ENCODE measurements at places on chromosomes 4 and X.

GRCh38 chr4:151486168-151486567, 77.2 kb downstream of the FHIP1A start:
- DNase-seq, result no peak

GRCh38 chr4:101162990-101163380, 184.3 kb downstream of the PPP3CA start:
- DNase-seq, result no peak

GRCh38 chrX:7996414-7996813, 69.2 kb upstream of the PNPLA4 start:
- DNase-seq, result no peak

GRCh38 chr4:124873361-124874171, 161.0 kb upstream of the ANKRD50 start:
- DNase-seq, result no peak

DNA sequence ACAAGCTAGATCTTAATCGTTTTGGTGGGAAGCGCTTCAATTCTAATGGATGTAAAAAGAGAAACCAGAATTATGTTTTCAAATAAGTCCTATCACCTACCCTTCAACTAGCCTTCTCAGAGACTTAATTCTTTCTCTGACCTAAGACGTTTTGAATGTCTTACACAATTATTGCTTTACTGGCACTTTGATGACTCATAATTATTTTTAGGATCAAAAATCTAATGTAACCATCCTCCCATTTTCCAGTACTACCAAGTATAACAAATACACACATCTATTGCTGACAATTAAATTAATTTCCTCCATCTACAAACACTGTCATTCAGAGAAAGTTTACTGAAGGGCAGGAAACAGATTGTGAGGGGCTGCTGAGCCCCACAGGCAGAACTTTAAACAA, 108.6 kb downstream of the PPP3CA start:
- no peak for DNase-seq

DNA sequence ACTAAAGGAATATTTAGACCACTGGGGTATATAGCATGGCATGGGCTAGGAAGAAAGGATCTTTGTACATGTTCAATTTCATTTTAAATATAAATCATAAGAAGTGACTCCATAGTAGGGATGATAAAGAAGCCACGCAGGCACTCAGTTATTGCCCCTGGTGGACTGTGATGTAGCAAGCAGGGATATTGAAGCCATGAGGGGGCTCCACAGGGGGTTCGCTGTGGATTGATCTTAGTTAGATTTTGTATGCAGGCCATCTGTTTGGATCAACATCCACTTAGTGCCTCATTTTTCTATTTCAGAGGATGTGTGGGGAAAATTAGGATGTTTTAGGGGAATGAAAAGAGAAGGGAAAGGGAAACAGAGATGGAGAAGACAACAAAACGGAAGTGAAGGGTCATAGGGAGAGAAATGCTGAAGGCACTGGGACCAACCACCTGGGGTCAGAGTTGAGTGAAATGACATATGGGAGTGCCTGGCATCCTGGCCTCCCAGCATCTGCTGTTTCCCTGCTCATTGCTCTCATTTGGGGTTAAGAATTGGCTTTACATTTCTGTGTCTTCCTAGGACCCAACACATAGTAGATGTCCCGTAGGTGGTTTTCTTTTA, 11.2 kb upstream of the FREM3 start:
- DNase-seq, result no peak

DNA sequence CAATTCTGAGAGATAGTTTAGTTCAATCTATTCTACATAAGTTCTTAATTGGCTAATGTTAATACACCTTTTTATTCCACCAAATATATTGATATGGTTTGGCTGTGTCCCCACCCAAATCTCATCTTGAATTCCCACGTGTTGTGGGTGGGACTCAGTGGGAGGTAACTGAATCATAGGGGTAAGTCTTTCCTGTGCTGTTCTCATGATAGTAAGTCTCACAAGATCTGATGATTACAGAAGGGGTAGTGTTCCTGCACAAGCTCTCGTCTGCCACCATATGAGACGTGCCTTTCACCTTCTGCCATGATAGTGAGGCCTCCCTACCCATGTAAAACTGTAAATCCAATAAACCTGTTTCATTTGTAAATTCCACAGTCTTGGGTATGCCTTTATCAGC, 11.3 kb downstream of the PPA2 start:
- DNase-seq, result no peak

DNA sequence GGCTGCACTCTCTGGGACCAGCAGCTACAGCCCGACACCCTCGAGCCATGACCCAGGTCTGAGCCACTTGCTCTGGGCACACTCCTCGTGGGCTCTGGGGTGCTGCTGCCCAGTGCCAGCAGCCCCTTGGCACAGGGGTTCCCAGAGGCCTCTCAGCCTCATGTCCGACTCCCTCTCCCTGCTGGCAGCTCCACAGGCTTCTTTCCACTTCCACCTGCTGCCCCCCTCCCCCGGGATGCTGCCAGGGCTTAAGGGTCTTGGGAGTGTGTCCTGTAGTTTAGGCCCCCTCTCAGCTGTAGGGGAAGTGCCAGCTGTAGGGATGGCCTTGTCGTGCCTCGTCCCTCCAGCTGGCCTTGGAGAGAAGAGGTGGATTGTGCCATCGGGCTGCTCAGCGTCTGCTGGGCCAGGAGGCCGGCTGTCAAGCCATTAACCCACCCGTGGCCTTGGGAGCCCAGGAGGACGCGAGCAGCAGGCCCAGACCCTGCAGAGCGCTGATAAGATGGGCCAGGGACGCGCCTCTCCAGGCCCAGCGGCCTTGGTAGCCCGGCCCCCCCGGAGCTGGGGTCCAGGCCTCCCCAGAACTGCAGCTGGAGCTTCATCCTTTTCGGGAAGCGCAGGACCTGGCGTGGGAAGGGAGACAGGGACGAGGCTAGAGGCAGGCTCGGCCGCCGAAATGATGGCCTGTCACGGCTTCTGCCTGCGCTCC, 1.0 kb upstream of the USP27X start:
- DNase-seq, result peak; percentile 46

GRCh38 chr4:99855678-99856077, 38.5 kb downstream of the LAMTOR3 start:
- no peak for DNase-seq

DNA sequence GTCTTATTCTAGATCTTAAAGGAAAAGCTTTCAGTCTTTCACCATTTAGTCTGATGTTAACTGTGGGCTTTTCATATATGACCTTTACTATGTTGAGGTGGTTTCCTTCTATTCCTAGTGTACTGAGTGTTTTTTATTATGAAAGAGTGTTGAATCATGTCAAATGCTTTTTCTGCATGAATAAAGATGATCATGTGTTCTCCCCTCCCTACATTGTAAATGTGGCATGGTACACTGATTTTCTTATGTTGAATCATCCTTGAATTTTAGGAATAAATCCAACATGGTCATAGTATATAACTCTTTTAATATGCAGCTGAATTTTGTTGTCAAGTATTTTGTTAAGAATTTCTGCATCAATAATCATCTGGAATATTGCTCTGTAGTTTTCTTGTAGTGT, 4.3 kb downstream of the CLGN start:
- DNase-seq, result no peak

- DNase-seq, result no peak
Measured at GRCh38 chr4:156322592-156322991, 368.9 kb upstream of the CTSO start.

GRCh38 chr4:89245459-89245858, 62.1 kb downstream of the GPRIN3 start:
- DNase-seq, result no peak

DNA sequence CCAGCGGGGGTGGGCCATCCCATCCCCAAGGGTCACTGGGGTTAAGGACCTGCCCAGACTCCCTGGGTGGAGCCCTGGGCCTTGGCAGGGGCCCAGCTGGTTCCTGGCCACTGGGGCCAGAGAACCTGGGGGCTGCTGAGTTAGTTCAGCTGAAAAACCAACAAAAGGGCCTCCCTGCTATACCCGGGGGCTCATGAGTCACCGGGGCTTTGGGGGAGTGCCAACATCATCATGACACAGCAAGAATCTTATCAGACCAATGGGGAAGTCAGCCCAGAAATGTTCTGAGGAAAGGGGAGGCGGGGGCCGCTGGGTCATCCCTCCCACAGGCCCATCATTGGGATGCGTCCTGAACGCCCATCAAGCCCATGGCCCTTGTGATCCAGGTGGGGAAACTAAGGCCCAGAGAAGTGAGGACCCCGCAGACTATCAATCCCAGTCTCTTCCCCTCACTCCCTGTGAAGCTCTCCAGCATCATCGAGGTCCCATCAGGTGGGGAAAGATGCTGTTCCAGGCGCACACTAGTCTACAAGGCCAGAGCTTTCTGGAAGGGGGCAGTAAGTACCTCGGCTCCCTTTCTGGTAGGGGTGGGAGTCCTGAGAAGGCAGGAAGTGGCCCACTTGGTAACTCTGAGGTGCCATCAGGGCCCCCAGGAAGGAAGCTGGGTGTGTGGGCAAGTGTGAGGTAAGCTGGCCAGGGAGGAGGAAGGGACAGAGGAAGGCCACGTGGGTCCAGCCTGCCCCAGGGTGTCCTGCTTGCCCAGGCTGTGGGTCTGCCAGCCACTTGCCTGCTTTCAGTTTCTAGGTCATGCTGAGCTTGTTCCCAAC, 4.5 kb downstream of the G6PD start:
- DNase-seq, result no peak

DNA sequence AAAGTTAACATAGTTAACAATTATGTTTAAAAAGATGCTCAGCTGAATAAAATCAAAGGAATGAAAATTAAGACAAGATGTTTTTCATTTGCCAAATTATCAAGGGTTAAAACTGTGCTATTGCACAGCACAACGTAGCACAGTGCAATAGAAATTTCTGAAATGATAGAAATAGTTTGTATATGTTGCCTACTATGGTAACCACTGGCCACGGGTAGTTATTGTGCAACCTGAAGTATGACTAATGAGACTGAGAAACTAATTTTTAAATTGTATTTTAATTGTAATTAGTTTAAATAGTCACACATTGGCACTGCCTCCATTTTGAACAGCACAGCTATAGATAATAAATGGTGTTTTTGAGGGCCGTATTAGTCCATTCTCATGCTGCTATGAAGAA, 343.1 kb upstream of the FAM241A start:
- DNase-seq, result no peak

GRCh38 chr4:1011022-1011665, at the start of gene FGFRL1:
FGFRL1 (plus strand) TSS chr4:1011626; CDS start chr4:1012486, 860 bp downstream.
- peak; percentile 93 for DNase-seq

GRCh38 chr4:6402566-6403399, 69.6 kb downstream of the PPP2R2C start:
- DNase-seq, result no peak

DNA sequence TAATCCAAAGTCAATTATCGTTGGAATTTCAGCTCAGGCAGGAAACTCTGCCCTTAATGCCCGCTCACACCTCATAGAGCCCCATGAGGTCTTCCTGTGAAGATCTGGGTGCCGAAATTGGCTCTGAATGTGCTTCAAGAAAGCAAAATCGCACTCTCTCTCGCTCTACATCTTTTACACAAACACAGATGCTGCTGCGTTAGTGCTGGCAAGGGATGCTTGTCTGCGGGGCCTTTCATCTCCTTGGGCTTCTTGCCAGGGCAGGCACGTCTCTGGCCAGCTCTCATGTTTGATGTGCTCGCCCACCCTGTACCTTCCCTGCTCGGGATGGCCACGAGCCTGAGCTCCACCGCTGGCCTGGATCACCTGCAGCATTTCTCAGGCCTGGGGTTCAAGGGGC, 66.5 kb downstream of the CLCN4 start:
- DNase-seq, result no peak

DNA sequence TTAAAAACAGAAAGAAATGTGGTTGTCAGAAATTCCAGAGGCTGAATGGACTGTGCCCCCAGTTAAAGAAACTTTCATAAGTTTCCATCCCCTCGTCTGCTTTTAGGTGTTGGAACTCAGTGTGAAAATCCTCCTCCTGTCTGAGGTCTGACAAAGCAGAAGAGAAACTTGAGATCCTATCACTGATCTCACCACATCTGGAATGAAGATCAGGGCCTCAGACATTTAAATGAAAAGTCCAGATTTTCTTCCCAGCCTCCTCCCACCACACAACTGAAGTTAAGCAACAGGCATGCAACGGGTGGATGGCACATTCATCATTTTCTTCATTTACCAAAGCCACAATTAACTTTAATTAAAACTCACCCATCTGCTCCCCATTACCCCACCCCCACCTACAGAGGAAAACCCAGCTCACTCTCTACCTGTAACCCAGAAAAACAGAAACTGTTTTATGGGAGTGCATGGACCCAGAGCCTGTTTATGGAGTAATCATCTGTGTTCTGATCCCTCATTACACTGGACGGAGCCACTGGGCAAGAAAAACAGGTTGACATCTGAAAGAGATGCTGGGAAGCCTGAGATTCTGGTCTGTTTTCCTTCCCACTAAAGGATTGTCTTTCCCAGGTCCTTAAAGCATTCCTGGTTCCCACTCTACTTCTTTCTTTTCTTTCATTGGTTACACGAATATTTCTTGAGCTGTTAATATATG, 58.1 kb upstream of the HOPX start:
- DNase-seq, result no peak

- no peak for DNase-seq
Measured at GRCh38 chr4:158397781-158398180, 123.9 kb upstream of the RXFP1 start.

GRCh38 chr4:6873291-6873690, 36.3 kb upstream of the TBC1D14 start:
- no peak for DNase-seq

GRCh38 chr4:26860922-26861433, 337 bp downstream of the STIM2 start:
- DNase-seq, result peak; percentile 83

- no peak for DNase-seq
Measured at GRCh38 chrX:1535241-1536041, 1.5 kb downstream of the P2RY8 start.

- no peak for DNase-seq
Measured at GRCh38 chrX:135516376-135516775, 4.1 kb upstream of the INTS6L start.
